ENCODE measurements at places on chromosomes 6 and 20.

DNA sequence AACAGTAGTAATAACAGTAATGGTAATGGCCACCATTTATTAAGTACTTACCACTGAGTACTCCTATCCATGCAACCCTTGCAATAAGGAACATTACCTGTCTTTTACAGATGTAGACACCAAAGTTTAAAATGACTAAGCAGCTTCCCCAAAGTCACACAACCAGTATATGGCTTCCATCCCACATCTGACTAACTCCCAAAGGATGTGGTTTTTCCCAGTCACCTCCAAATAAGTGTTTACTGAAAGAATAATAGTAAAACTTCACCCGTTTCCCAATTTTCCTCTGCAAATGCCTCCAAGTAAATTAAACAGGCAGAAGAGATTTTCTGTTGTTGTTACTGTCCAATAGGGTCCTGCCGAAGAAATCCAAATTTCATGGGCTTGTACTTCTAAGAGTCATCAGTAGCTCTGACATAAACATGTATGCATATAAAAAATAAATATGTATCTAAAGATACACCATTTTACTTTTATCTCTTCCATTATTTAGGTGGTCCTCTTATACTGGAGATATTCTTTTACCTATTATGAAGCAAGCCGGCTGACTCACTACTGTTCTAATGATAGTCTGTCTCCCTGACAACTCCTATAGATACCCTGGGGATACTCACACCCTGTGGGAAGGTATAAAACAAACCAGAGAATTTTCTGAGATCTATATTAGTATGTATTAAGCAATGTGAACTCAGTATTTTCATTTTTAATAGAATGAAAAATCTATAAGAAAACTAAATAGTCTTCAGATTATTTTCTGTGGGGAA lies 77.9 kb upstream of the ID4 start:
- no peak for DNase-seq

DNA sequence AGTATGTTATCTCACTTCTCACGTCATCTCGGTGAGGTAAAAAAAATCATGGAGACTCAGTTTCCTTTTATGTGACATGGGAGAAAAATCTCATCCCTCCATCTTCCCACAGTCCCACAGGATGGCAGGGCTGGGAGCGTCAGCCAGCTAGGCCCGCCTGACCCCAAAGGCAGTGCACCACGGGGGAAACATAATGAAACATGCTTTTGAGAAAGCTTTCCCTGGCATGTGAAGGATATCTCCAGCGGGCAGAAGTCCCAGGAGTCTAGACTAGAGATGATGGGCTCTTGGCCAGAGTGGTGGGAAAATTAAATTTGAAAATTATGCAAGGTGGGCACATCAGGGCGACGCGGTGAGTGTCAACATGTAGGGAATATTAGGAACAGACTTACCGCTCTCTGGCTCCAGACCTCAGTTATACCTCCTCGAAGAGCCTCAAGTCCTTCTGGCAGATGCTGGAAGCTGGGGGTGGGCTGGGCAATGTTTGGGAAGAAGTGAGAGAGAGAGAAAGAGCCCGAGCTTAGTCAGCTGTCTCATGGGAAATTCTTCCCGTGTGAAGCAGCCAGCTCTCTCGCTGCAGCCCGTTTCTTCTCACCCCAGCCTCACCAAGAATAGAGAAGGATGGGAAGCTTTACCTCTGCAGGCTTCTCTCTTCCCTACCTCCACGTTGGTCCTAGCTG lies 52.3 kb downstream of the MOCS1 start:
- no peak for DNase-seq

DNA sequence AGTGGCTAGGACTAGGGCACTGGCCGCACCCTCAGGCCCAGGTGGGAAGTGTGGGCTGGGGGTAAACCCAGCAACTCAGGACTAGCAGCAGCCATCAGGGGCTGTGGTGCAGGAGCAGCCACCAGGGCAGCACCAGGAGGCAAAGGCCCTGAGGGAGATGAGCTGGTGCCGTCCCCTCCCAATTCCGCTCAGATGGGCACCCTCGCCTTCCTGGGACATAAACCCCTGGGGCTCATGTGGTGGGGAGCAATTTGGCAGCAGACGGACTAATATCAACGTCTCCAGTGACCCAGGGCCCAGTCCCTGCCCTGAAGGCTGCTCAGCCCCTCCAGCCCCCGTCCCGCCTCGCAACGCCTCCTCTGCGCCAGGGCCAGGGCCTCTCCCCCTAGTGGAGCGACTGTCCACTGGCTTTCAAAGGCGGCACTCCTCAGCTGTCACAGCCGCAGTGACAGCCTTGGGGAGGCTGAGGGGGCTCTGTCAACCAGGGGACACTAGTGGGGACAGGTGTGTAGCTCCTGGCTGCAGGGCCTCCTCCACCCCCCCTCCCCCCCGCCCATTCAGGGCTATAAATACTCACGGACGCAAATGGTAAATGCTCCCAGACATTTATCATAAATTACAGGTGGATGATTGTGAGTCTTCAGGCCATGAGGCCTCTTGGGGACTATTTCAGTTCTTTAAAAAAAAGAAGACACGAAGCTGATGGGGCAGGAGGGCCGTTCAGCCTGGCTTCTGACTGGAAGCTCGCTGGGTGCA lies 349.9 kb downstream of the ZFAND3 start:
- DNase-seq, result no peak

DNA sequence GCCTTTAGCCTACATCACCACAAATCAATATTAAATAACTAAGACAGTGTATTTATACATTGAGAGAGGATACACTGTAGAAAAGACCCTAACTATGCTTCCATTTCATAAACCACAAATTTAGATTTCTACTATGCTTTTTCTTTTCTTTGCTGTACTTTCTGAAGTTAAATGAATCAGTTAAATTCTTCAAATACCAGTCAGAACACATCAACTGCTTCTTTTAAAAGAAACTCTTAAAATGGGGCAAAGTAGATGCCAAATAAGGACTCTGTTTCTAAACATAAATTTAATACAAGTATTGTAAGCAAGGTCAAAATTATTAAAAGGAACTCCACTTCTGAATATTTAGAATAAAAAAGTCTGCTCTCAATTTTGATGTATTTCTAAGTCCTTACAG lies 76.9 kb downstream of the GMDS start:
- no peak for DNase-seq

DNA sequence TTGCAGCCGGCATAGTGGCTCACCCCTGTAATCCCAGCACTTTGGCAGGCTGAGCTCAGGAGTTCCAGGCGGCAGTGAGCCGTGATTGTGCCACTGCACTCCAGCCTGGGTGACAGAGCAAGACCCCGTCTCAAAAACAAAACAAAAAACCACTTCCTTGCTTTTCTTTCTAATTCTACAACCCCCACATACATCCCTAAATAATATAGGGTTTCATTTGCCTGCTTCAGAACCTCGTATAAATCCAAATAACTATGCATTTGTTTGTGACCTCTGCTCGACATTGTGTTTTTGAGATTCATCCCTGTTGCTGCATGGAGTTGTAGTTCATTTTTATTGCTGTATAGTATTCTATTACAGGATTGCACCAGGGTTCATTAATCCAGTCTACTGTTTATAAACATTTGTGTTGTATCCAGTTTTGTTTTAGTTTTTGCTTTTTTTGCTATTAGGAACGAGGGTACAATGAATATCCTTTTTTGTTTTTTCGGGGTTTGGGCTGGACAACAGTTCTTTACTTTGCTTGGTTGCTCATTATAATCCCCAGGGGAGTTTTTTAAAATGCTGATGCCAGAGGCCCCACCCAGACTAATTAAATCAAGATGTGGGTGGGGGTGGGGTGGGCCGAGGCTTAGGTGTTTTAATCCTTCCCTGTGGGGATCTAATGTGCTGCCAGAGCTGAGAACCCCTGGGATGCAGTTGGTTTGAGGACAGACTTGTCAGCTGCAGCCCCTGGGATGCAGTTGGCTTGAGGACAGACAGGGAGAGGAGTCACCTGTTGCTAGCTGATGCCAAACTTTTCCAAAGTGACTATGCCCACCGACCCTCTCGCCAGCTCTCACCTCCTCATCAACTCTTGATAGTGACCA lies 2.4 kb upstream of the SNAI1 start:
- DNase-seq, result no peak

GRCh38 chr6:129434091-129434490 lies 275.9 kb downstream of the ARHGAP18 start:
- DNase-seq, result no peak

DNA sequence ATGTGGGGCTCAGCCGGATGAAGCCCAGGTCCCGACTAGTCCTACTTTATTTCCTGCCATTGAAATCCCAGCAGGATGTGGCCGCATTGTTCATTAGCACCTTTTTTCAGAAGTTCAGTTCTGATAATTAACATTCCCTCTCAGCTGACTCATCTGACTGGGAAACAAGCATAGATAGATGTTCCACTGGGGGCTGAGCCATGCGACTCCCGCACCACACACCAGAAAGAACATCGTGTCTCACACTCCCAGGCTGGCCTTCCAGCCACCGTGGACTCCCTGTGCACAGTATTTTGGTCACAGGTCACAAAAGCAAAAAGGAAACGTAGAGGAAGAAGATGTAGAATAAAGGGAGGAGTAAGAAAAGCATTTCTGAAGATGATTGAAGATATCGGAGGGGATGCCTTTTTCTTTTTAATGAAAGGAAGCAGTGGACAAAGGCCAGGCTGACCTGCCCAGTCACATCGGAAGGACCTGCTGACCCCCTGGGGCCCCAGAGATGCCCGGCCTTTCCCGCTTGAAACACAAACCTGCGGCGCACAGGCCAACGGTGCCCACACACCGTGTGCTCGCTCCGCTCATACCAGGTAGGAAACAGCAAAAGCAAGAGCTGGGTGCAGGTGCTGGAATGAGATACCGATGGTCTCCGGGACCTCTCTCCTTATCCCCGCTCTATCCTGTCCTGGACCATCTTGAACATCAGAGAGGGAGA lies 11.8 kb downstream of the RPS6KA2 start:
- no peak for DNase-seq

GRCh38 chr6:150236544-150236943 lies 93.7 kb downstream of the PPP1R14C start:
- no peak for DNase-seq

- DNase-seq, result no peak
Measured at GRCh38 chr6:331622-332521, 39.6 kb downstream of the DUSP22 start.

Measured in NCI-H2107 (cell line).